ENCODE measurements at places on chromosomes 5 and 9.

- no peak for DNase-seq
Measured at GRCh38 chr9:89139455-89139854, 39.2 kb downstream of the SHC3 start.

DNA sequence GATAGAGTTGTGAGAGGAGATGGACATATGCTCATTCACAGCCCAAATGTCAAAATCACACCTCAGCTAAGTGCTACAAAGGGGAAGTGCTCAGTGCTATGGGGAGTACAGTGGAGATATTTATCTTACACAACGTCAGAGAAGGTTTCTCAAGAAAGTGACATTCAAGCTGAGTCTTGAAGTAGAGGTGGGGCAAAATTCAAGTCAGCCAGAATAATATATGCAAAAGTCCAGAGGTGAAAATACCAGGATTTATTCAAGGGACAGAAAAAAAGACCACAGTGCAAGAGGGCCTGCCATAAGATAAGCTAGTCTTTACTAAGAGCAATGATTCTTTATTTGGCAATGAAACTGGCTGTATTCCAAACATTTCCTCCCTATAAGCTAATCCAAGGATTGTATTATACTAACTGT, 327.8 kb upstream of the PIK3R1 start:
- DNase-seq: no peak

- DNase-seq: no peak
Measured at GRCh38 chr5:38420246-38420645, 136.2 kb downstream of the LIFR start.

DNA sequence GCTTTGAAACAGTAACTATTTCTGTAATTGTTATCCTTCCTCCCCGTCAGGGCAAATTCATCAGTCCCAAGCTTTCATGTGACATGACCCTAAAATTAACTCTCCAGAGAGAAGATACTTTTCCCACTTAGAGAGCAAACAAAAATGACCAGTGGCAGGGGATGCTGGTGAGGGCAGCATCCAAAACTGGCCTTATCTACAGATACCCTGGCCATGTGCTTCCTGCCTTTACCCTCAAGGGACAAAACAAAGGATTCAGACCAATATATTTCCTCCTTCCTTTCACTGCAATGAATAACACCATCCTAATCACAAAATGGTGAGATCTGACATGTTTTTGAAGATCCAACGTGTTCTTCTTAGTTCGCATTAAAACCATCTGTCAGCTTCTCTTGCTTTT, 267.2 kb downstream of the MAN2A1 start:
- DNase-seq: no peak

DNA sequence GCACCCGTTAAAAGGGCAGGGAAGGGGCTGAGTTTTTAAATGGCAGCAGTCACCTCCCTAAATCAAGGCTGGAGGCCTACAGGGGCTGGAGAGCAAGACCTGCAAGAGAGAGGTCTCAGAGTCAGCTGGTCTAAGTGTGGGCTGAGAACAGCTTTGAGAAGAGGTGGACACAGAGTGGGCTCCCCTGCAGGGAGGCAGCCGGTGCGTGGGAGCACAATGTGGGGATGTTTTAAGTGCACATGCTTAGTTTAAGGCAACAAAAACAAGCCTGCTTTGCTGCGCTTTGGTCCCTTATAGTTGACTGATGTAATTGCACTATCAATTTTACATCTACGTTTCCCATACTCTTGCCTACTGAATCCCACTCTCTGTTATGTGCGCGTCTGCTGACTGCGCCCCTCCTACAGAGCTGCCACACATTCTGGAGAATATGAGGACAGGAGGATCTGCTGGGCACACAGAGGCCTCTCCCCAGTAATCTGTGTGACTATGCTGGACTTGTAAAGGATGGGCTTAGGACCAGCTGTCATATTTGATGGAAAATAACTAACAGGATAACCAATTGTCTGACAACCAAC, 62.0 kb upstream of the ICE1 start:
- DNase-seq: no peak

DNA sequence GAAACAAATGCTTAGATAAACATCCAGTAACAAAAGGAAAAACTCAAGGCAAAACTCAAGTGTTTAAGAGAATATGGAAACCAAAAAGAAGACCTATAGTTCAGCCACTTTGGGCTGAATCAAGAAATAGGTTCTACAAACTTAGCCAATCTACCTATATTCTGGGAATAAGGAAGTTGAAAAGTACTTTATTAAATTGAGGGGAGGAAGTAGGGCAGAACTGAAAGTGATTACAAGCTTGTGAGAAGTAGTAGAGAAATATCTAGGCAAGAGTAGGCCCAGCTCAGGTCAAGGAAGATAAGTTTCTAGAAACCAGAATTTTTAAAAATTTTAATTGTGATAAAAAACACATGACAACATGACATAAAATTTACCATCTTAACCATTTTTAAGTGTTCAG, 384.8 kb upstream of the PCSK5 start:
- DNase-seq: no peak

DNA sequence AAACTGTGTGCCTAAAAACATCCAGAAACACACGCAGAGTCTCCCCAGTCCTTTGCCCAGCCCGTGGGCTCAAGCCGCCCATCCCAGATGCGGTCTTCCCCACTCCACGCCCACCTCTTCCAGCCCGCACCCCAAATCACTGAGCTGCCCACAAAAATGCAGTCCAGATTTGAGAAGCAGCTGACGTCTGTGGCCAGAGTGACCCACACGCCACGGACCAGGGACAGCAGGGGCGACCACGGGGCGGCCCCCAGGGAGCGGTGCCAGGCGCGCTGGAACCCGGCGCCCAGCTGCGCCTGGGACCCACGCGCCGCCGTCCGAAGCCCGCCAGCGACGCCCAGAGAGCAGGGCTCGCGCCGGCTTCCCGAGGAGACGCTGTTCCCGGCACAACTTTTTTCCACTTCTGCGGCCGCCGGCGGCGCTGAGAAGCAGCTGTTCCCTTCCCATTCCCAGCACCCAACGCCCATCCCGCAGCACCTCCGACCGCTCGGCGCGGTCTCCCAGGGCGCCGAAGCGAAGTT, 674 bp downstream of the LHFPL2 start:
- no peak for DNase-seq

GRCh38 chr9:130043654-130044623, 950 bp upstream of the FNBP1 start:
- DNase-seq: no peak

- no peak for DNase-seq
Measured at GRCh38 chr5:58183786-58184085, 276.1 kb downstream of the PLK2 start.

GRCh38 chr9:111926421-111926875, 29.8 kb downstream of the UGCG start:
- DNase-seq: peak; percentile 52

DNA sequence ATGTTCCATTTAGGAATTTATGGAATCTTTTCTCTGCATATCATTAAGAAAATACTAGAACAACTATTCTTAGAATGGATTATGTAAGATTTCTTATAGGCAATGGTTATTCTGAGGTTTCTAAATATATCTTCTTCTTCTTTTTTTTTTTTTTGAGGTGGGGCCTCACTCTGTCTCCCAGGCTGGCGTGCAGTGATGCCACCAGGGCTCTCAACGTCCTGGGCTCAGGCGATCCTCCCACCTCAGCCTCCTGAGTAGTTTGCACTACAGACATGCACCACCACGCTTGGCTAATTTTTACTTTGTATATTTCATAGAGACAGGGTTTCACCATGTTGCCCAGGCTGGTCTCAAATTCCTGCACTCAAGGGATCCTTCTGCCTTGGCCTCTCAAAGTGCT, 137.2 kb downstream of the SREK1 start:
- no peak for DNase-seq
